Esophagus mucosa (tissue), 1 donor: ENCODE measurements at places on chromosomes 2 and 18.

- ATAC-seq, result no peak
Measured at GRCh38 chr2:18119883-18120282, 241.4 kb downstream of the KCNS3 start.

GRCh38 chr18:25299426-25300300 lies 52.3 kb downstream of the ZNF521 start:
- peak; percentile 22 for ATAC-seq

- ATAC-seq, result peak; percentile 70
Measured at GRCh38 chr2:63661076-63661475, 72.3 kb downstream of the MDH1 start.

DNA sequence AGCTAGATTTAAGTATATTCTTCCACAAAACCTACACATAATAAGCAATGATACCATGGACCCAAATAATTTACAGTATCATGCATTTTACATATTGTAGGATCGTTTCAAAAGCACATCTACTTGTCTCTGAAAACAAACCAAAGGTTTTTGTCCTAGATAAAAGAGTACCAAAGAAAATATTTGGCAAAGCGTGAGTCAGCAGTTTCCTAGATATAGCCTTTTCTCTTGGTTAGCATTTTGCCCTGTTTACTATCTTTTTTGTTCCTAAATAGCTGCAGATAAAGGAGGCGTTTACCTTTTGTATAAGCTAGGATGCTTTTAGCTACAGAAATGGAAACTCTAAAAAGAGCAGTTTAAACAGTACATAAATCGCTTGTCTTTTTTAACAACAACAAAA lies 305.8 kb upstream of the GULP1 start:
- ATAC-seq, result no peak

DNA sequence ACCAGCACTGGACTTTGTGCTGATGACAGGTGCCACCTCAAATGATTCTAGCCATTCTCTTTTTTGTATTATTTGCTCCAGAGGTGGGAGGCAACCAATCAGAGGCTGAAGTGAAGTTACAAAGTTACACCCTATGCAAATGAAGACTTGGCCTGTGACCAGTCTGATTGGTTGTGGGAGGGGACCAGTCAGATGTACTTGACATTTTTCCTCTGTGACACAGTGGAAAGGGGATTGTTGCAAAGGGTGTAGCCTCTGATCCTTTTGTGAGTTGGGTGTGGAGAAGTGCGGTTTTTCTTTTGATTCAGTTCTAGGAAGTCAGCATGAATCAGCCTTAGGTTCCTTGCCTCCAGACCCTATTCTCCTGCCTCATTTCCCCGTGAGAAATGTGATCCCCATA lies 244.0 kb downstream of the ARL6IP6 start:
- ATAC-seq, result peak; percentile 96

GRCh38 chr2:176088048-176088936 lies 4.2 kb upstream of the HOXD13 start:
- ATAC-seq, result peak; percentile 57

DNA sequence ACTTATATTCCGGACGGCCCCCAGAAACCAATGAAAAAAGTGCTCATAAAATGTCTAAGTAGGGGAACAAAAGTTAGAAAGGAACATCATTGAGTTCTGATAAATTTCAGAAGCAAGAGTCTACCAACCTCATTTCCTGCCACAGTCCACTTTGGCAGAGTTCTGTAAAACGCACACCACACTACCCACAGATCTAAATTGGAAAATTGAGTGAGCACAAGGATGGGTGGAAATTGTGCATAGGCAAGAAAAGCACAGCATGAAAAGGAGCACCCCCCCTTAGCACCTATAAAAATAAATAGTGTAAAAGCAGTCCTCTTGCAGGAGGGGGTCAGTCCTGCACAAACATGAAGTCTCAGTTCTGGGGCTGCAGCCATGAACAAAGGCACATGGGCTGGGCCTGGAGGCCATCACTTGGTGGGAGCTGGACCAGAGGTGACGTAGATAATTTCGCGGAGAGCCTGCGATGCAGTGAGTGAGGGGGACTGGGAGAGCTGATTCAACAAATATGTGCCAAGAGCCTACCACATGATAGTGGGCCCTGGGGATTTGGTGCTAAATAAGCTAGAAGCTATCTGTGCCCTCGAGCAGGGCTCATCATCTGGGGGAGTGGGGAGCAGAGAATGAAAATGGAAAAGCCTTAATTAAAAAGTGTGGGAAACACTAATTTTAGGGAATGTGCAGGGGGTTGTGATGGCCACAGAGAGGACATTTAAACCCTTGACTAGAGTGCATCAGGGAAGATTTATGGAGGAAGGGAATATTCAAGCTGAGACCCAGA lies 48.9 kb upstream of the SPP2 start:
- no peak for ATAC-seq

GRCh38 chr2:233079953-233080835 lies 20.1 kb downstream of the INPP5D start:
- ATAC-seq, result no peak

GRCh38 chr2:2686222-2686621 lies 355.1 kb upstream of the MYT1L start:
- no peak for ATAC-seq

DNA sequence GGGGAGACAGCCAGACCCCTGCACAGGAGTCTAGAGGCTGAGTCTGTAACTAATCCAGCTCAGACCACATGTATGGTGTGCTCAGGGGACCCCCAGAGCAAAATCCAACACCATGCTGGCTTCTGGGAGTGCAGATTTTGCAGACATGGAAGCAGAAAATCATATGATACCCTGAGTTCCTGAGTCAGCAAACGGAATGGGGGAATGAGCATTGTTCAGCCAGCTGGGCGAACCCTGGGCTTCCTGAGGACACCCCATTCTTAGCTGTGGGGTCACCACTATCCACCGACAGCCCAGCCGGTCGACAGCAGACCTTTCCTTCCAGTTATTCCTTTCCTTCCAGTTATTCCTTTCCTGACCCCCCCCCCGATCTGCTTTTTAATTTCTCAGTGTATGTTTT lies 322.9 kb downstream of the GBX2 start:
- ATAC-seq, result no peak

- ATAC-seq, result no peak
Measured at GRCh38 chr18:24826605-24827004, 366.2 kb downstream of the HRH4 start.

DNA sequence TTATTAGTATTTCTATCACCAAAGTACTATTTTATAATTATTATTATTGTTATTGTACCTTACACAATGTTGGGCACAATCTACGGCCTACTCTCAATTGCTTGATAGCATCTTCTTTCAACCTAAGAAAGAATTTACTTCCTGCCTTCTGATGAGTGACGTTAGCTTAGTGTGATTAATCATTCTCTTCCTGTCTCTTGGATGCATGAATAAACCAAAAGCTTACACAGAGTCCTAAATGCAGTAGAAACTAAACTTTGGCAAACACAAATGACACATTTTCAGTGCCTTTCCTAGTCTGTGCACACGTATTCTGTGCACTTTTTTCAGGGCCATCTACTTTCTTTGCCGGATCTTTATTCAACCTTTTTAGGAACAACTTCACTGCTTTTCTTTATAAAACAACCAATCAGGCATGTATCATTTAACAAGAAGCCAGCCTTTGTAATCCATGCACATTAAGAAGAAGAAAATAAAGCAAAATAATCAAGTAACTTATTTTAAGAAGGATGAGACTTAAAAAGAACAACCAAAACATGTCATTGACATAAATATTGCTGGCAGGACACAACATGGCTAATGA lies 19.1 kb downstream of the TRAK2 start:
- peak; percentile 59 for ATAC-seq

GRCh38 chr2:176039375-176039774 lies 37.3 kb upstream of the LNPK start:
- ATAC-seq, result no peak

DNA sequence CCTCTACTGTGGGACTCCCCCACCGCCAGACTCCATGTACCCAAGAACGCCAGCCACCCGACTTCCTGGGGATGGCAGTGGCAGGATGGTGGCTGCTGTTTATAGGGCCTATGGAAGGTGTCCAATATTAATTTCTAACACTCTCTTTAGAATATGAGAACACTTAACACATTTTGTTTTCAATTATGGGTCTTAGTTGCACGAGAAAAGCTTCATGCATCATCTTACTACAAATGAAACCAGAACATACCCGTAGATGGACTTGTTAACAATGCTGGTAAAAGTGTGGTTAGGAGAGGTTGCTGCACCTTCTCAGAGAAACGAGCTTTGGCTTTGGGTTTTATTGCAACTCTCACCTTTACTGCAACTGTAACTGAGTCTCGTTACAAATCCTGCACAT lies 335.6 kb upstream of the ID2 start:
- ATAC-seq, result no peak

- ATAC-seq, result no peak
Measured at GRCh38 chr2:143489145-143489544, 359.9 kb downstream of the ARHGAP15 start.

DNA sequence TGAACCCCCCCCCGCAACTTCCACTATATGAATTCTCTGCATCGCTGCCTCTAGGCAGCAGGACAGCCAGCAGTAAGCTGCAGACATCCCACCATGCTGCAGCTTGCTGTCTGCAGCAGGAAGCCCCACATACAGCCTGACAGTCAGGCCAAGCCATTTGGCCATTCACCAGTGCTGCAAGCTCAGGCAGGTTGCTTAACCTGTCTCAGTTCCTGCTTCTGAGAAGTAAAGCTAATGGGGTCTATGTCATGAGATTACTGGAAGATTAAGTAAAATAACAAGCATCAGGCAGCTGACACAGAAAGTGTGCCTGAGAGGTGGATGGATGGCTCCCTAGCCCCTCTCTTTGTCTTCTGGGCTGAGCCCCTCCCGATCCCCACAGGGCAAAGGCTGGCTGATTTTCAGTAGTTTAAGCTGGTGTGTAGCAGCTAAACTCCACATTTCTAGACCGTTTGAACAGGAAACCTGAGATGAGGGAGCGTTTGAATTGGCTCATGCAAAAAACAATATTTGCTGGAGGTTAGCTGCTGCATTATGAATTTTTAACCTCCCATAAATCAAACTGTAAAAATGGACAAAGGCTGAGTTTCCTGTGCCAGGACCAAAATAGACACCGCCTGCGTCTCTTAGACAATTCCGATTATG lies 193.8 kb upstream of the ARL4C start:
- ATAC-seq, result peak; percentile 40

- no peak for ATAC-seq
Measured at GRCh38 chr2:228689053-228689452, 507.6 kb upstream of the SPHKAP start.

DNA sequence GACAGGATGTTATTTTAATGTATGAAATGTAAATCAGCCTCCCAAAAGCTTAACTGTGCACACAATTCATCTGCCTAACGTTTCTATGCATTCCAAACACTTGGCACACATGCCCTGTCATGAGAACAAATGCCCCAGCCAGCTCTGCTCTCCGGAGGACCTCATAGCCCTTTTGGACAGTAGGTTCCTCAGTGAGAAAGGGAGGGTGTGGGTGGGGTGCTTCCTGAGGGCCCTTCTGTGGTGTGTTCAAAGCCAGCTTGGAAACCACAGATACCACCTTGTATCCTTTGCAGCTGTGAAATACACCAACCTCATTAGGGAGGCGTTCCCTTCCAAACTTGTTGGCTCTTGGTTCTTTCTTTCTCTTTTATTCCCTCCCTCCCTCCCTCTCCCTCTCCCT lies 102.2 kb upstream of the ASB18 start:
- ATAC-seq, result no peak

GRCh38 chr2:169237286-169237685 lies 125.0 kb downstream of the LRP2 start:
- ATAC-seq, result no peak

GRCh38 chr2:21054011-21054410 lies 10.1 kb upstream of the APOB start:
- ATAC-seq, result no peak

GRCh38 chr2:61144697-61145268 lies 17.2 kb upstream of the C2orf74 start:
- ATAC-seq, result peak; percentile 99

GRCh38 chr2:136452528-136452927 lies 312.8 kb upstream of the THSD7B start:
- no peak for ATAC-seq

GRCh38 chr2:21821672-21822227 lies 698.0 kb downstream of the TDRD15 start:
- no peak for ATAC-seq

DNA sequence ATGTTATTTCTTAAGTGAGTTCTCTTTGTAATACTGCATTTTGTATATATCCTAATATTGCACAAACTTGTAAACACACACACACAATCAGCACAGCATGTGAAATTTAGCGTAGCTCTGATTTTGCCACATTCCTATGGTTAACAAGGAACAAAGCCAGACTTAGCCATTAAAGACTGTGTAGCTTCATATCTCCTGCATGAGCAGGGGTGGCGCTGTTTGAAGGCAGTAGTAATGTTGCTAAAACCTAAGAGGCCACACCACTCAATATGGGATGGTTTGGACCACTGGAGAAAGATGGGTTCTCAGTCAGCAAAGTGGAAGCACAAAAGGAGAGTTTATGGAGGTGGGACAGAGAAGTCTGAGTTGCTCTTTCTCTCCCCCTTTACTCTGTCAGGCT lies 61.1 kb upstream of the RND3 start:
- no peak for ATAC-seq

DNA sequence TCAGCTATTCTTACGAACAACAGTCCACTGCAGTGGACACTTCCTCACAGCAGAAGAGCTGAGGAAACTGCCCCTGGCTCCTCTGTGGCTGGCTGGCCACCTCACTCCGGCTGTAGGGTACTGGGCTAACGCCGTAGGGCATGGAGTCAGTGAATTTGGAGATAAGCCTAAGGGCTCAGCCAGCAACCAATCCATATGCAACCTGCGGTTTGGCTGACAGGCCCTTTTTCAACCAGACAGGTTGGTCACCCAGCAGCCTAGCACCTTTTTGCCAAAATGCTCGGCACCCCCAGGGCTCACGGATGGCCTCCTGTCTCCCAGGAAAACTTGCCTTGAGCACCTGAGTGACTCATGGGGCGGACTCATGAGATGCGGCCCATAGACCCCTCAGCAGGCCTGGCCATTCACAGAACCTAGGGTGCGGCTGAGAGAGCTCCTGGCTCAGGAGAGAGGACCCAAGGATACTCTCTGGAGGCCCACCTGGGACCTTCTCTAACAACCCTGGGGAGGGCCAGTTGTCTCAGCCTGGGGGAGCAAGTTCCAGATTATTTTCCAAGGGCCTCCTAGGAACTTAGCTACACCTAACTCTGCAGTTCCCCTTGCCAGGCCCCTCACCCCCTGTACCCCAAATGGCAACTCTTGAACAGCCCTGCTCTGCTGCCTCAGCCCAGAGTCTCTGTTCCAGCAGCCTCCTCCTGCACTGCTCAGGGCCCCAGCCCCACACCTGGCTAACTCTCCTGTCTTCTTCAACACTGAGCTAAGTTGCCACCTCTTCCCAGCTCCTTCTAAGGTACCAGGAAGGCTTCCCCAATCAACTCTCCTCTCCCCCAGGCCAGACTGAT lies 252.1 kb downstream of the CYP26B1 start:
- ATAC-seq, result no peak

DNA sequence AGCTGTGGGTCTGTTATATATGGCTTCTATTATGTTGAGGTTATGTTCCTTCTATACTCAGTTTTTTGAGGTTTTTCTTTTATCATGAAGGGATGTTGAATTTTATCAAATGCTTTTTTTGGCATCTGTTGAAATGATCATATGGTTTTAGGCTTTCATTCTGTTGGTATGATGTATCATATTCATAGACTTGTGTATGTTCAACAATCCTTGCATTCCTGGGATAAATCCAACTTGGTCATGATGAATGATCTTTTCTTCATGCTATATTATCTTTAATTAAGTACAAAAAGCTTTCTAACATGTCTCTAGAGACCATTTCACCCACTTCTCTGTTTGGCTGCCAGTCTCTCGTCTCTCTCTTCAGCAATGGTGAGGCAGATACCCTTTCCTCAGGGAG lies 54.2 kb downstream of the MDH1 start:
- no peak for ATAC-seq
